Fibroblast of gingiva (primary cell): ENCODE measurements at places on chromosomes 1 and 21.
A peak's percentile ranks its signal among the peaks of the same experiment; 100 is the strongest.

DNA sequence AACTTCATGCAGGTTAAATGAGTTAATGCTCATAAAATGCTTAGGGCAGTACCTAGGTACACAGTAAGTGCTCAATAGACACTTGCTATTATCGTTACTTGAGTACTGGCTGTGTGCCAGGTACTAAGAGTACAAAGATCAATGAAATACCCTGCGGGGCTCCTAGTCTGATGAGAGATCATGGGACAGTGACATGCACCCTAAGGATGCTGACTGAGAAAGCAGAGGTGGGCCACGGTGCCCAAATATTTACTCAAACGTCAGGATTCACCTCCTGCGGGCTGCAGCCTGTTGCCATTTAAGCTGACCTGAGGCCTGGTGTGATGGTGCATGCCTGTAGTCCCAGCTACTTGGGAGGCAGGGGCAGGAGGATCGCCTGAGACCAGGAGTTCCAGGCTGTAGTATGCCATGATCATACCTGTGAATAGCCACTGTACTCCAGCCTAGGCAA lies 19.8 kb upstream of the LUZP1 start:
- no peak for DNase-seq

DNA sequence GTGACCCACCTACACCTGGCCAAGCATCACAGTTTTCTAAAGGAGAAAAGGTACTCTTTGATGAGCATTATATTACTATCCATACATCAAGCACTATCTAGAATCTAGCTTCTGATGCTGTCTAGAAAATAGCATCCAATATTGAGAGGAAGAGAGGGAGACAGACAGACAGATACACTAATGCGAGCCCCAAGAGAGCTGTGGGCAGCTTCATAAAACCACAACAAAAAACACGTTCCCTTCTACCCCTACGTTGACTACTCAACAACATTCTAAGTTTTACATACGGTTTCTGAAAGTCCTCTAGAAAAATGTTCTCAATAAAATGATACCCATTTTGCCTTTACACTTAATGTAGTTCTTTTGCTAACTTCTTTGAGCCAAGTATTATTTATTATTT lies 221.8 kb downstream of the SLC45A1 start:
- DNase-seq, result no peak

DNA sequence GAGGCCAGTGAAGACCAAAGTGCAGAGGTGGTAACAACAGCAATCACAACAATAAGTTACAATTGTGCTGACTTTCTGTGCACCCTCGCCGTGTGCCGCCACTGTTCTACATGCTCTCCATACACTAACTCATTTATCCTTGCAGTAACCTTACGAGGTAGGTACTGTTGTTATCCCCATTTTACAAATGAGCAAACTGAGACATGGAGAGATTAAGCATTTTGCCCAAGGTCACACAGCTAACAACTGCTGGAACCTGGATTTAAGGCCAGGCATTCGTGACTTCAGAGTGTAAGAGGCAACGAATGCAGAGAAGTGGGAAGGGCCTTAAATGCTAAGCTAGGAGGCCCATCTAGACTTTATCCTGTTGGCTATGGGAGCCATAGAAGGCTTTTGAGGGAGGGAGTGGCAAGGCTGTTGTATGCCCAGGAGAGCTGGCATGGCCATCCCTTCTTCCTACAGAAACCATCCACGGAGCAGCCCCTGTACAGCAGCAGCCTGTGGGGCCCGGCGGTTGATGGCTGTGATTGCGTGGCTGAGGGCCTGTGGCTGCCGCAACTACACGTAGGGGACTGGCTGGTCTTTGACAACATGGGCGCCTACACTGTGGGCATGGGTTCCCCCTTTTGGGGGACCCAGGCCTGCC lies 36.6 kb downstream of the AZIN2 start:
- DNase-seq, result no peak

- DNase-seq, result peak; percentile 55
Observed at GRCh38 chr1:109874445-109874844, 36.2 kb upstream of the CSF1 start.

DNA sequence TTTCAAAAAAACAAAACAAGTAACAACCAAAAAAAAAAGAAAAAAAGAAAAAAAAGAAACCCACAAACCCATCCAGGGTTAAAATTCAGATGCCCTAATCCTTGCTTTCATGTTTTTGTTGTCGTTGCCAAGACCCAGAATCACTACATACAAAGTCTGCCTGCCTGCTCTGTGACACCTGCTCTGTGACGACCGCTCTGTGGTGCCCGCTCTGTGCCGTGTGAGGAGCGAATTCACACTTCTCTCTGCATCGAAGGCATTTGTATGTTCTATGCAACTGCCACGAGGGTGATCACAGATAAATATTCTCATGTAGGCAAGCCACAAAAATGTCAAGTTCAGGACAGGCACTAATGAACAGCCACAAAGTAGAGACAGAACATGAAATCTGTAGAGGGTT lies 178.6 kb downstream of the SLC45A1 start:
- DNase-seq, result no peak

- no peak for DNase-seq
Observed at GRCh38 chr21:23217597-23217996, 2219.4 kb downstream of the NCAM2 start.

DNA sequence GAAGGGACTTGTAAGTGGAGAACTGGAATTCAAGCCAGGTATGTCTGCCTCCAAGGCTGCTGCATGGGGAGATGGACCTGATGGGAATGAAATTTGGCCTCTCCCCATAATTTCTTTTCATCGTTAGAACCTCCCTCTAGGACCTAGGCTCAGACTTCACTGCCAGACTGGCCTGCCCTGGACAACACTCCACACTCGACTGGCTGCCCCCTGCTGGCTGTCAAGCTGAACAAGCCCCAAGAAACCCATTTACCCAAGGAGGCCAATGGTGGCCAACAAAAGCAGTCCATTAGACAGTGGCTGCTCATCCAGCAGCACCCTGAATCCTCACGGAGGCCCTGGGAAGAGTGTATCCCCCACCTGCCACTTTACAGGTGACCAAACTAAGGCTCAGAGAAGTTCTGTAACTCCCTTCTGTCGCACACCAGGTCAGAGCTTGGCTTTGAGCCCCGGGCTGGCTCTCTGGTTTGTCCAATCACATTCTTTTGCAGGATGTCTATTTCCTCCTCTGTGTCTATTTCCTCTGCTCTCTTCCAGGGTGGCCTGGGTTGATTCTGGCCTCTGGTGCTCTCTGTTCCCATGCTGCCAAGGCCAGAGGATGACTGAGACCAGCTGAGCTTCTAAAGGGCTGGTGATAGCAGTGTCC lies 3.8 kb downstream of the RNF186 start:
- peak; percentile 47 for DNase-seq

DNA sequence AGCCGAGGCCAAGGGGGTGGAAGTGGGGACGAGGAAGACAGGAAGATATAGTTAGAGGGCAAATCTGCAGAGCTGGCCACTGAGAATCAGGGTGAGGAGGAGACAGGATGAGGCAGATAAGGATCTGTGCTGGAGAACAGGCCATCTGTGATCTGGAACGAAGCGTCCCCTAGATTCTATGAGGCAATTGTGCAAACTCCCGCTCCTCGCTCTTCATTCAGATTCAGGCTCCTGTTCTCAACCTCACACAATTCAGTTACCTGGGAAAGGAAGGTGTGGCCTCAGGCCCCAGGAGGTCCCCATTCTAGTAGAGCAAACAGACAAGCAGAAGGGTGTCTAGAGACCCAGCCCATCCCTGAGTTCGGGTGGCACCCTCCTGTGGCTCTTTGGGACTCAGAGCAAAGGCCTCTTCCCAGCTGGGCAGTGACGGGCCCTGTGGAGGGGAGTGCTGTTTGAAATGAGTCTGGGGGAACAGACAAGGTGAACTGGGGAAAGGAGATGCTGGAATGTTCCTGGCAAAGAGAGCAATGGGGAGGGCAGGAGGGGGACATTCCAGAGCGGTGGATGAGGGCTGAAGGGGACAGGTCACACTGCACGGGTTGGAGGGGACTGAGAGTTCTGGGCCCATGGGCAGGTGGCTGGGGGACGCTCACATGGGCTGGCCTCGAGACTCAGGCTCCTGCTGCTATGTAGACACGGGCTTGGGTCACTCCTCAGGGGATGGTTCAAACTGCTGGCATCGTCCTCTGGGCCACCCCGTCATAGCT lies 39.9 kb upstream of the AJAP1 start:
- no peak for DNase-seq

DNA sequence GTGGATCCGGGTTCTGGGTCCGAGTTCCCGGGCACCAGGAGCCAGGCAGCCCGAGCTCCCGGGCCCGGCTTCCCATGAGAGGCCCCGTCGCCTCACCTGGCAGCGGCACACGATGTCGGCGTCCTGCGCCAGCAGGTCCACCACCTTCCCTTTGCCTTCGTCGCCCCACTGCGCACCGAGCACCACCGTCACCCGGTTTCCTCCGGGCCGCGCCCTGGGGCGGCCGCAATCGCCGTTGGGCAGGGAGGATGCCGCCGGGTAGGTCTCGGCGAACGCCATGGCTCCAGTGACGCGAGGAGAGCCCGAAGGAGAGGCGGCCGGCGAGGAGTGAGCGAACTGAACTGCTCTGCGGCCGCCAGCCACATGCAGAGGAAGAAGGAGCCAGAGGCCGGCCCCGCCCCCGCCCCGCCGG lies at the start of gene ADSS2:
TSS of gene ADSS2 (minus strand) at position 371 of the 412 bp plus-strand sequence. CDS start at position 279, 92 bp downstream.
- no peak for DNase-seq

- no peak for DNase-seq
Observed at GRCh38 chr1:17130138-17130635, 10.9 kb upstream of the PADI2 start.
